ENCODE measurements at places on chromosomes 6 and 20. TPM values are rescaled to one million over a fixed set of nuclear protein-coding genes. Genes with fewer than 3 reads are reported as not detected.

The CD40 gene
- 36.8 TPM for total RNA-seq

DNA sequence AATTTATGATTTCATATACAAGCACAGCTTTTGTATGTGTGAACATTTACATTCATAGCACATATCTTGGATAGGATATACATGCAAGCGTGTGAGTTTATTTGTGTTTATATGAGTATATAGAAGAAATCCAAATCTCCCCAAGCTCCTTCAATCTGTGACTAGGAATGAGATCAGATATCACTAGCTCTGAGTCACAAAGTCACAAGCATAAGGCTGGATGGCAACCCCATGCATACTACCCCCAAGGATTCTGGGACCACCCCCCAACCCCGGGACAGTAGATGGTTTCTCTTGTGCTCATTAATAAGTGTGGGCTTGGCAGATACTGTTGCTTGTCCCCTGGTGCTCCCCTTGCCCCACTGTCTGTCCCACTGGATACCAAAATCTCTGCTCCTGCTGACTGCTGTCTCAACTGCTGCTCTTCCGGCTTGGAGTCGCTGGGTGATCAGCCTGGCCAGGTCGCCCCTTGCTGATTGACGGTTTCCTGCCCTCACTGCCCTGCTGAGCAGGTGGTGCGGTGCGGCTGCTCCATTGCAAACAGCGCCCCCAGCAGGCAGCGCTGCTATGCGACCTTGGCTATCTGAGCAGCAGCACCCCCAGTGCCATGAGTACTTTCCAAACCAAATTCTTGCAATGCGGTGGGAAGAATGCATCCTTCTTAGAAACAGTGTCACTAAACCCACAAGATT lies 279.4 kb downstream of the CD83 start:
- no peaks in the 10 kb centered on the region for H3K4me1 ChIP-seq
- DNase-seq = no peak
- no peaks in the 10 kb centered on the region for H3K36me3 ChIP-seq
- H3K4me3 ChIP-seq = no peak overlapping the region
- H3K27ac ChIP-seq = no peak overlapping the region
- no peaks in the 10 kb centered on the region for H3K27me3 ChIP-seq

GRCh38 chr6:39769012-39769411 lies 23.2 kb upstream of the DAAM2 start:
- no peaks in the 10 kb centered on the region for H3K4me1 ChIP-seq
- H3K27me3 ChIP-seq = no peaks in the 10 kb centered on the region
- H3K4me3 ChIP-seq = no peak overlapping the region
- H3K36me3 ChIP-seq = no peaks in the 10 kb centered on the region
- no peak overlapping the region for H3K27ac ChIP-seq

The REM1 gene
- total RNA-seq = 4.0 TPM

- peaks cover 62% of the 10 kb centered on the region for H3K36me3 ChIP-seq
- no peaks in the 10 kb centered on the region for H3K4me1 ChIP-seq
- no peak for DNase-seq
- no peaks in the 10 kb centered on the region for H3K27me3 ChIP-seq
- H3K27ac ChIP-seq = no peak overlapping the region
Measured at GRCh38 chr20:38418509-38419204, 16.5 kb downstream of the SNHG17 start.

DNA sequence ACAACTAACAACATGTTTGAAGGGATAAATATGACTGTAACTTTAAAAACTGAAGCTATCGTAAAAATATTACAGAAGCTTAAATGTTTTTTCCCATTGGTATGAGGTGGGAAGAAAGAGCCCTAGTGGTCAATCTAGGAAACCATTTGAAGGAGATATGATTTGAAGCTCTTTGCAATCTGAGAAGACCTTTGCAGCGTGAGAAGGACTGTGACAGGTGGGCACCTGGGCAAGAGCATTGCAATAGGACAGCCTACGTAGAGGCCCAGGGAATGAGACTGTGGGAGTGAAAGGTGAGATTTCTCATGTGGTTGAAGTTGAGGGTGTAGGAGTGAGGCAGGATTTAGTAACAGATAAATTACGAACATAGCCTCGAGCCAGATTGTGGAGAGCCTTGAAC lies 108.0 kb upstream of the PDE7B start:
- H3K27ac ChIP-seq = no peak overlapping the region
- DNase-seq = no peak
- no peaks in the 10 kb centered on the region for H3K27me3 ChIP-seq
- no peaks in the 10 kb centered on the region for H3K4me1 ChIP-seq
- H3K36me3 ChIP-seq = no peaks in the 10 kb centered on the region

GRCh38 chr20:24994470-24995368 lies 2.2 kb upstream of the APMAP start:
- H3K27me3 ChIP-seq = no peaks in the 10 kb centered on the region
- H3K27ac ChIP-seq = no peak overlapping the region
- H3K4me3 ChIP-seq = no peak overlapping the region
- peak; percentile 79 for DNase-seq
- peaks cover 31% of the 10 kb centered on the region for H3K4me1 ChIP-seq

DNA sequence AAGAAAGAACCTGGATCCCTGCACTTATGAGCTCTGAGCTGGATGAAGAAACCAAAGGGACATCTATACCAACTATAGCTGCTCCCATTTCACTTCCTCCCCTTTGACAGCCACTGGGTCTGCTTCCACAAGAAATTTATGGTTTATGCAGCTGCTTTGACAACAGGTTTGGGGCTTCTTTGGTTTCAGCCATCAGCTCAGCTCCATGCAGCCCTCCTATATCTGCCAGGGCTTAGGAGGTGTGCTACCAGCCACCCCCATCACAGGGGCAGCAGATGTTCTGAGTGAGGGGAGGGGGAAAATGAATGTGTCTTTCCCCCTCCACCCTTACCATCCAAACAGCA lies 29.2 kb upstream of the PKHD1 start:
- H3K4me3 ChIP-seq = no peak overlapping the region
- no peaks in the 10 kb centered on the region for H3K27me3 ChIP-seq
- no peaks in the 10 kb centered on the region for H3K36me3 ChIP-seq
- no peak overlapping the region for H3K27ac ChIP-seq

GRCh38 chr6:30635834-30636233 lies 9.2 kb downstream of the ATAT1 start:
- no peak overlapping the region for H3K4me3 ChIP-seq
- H3K36me3 ChIP-seq = peaks cover 22% of the 10 kb centered on the region
- no peak overlapping the region for H3K27ac ChIP-seq
- no peaks in the 10 kb centered on the region for H3K27me3 ChIP-seq
- no peak for DNase-seq

- H3K27me3 ChIP-seq = no peaks in the 10 kb centered on the region
- H3K36me3 ChIP-seq = no peaks in the 10 kb centered on the region
- H3K4me1 ChIP-seq = no peaks in the 10 kb centered on the region
Measured at GRCh38 chr6:14008809-14009208, 84.1 kb downstream of the RNF182 start.

GRCh38 chr20:61818746-61819573 lies 246.7 kb downstream of the TAF4 start:
- H3K27me3 ChIP-seq = peaks cover 6% of the 10 kb centered on the region
- no peaks in the 10 kb centered on the region for H3K36me3 ChIP-seq
- H3K27ac ChIP-seq = no peak overlapping the region
- H3K4me1 ChIP-seq = no peaks in the 10 kb centered on the region

The TINAG gene
- not detected for total RNA-seq

GRCh38 chr6:170206317-170206621 lies 84.6 kb downstream of the DLL1 start:
- H3K4me3 ChIP-seq = no peak overlapping the region
- no peaks in the 10 kb centered on the region for H3K4me1 ChIP-seq
- H3K27ac ChIP-seq = no peak overlapping the region
- no peaks in the 10 kb centered on the region for H3K36me3 ChIP-seq
- peaks cover 18% of the 10 kb centered on the region for H3K27me3 ChIP-seq

Data from upper lobe of right lung (tissue), 1 donor.